ENCODE measurements at places on chromosomes 3 and 15. TPM values are rescaled to one million over a fixed set of nuclear protein-coding genes. Genes with fewer than 3 reads are reported as not detected.

- DNase-seq: no peak
Observed at GRCh38 chr3:66450390-66451022, 50.3 kb downstream of the LRIG1 start.

DNA sequence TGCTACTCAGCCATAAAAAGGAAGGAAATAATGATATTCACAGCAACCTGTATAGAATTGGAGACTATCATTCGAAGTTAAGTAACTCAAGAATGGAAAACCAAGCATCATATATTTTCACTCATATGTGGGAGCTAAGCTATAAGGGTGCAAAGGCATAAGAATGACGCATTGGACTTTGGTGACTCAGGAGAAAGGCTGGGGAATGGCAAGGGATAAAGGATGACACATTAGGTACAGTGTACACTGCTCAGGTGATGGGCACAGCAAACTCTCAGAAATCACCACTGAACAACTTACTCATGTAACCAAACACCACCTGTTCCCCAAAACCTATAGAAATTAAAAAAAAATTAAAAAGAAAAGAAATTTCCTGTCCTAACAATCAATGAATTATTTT is 42.7 kb downstream of the ALCAM start:
- DNase-seq: no peak

GRCh38 chr15:67082007-67082536 is 16.7 kb downstream of the SMAD3 start:
- DNase-seq: no peak

- no peak for DNase-seq
Observed at GRCh38 chr3:53547327-53547726, 52.9 kb downstream of the CACNA1D start.

- no peak for DNase-seq
Observed at GRCh38 chr15:55969582-55969981, 23.8 kb downstream of the NEDD4 start.

GRCh38 chr3:123787133-123787532 is 97.0 kb downstream of the MYLK start:
- no peak for DNase-seq

- DNase-seq: no peak
Observed at GRCh38 chr15:101784644-101785043, 18.7 kb upstream of the OR4F6 start.

Gene MOBP
- polyA plus RNA-seq: not detected

GRCh38 chr3:51715231-51715976 is 8.5 kb downstream of the GRM2 start:
- no peak for DNase-seq

Gene CCR2
- not detected for polyA plus RNA-seq

Gene AADACL2
- polyA plus RNA-seq: not detected

Gene LRRC2
- 1.2 TPM for polyA plus RNA-seq

DNA sequence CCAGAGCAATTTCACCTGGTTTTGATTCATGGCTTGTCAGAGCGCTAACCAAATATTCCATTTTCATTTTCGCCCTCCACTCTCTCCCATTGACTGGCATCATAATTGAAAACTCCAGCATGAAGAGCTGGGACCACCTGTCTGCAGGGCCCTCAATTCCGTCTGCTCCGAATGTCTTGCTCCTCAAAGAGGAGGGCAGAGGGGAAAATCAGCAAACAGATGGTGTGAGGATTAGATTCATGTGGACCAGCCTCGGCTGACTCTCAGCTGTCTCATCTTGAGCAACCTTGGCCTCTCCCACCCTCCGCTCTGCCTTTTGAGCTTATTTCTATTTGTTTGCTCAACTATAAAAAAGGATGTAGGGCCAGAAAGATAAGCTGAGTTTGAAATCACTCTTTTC is 512.2 kb upstream of the PPP2R3A start:
- DNase-seq: no peak

Gene HYPK
- 7.8 TPM for polyA plus RNA-seq

GRCh38 chr3:108412121-108412750 is 98.2 kb downstream of the MYH15 start:
- no peak for DNase-seq

- no peak for DNase-seq
Observed at GRCh38 chr3:52006017-52006819, 10.5 kb upstream of the RPL29 start.

Gene UBAP1L
- polyA plus RNA-seq: 0.72 TPM

DNA sequence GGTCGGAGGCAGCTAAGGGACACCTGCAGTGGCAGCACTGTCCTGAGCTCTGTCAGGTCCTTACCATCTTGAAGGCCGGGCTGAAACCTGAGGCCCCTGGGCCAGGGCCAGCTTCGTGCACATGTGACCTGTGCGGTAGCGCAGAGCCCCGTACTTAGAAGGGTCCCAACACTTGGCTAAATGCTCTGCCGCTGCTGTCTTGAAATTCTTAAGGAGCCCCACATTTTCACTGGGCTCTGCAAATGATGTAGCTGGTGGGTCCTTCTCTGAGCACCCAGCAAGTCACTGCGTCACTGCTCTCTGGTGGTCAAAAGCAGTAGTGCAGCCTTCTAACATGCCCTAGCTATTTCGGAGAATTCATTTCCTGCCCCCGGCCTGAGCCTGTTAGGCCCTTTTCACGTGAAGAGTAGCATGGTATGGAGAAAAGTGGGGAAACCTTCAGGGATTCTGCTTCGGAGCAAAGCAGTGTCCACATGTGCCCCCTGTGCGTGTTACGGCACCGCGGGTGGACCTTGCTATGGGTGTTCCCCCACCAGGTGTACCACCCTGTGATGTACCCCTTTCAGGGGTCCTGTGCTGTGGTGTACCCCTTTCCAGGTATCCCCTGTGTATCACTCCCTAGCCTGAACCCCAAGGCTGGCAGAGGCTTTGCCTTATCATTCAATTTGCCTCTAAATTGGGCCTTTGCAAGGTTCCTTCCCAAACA is 79.7 kb downstream of the TMEM266 start:
- no peak for DNase-seq

- DNase-seq: no peak
Observed at GRCh38 chr15:59300618-59301139, 72.0 kb downstream of the MYO1E start.

Gene FSD2
- not detected for polyA plus RNA-seq

- DNase-seq: no peak
Observed at GRCh38 chr3:49718858-49719213, 648 bp downstream of the AMIGO3 start.

DNA sequence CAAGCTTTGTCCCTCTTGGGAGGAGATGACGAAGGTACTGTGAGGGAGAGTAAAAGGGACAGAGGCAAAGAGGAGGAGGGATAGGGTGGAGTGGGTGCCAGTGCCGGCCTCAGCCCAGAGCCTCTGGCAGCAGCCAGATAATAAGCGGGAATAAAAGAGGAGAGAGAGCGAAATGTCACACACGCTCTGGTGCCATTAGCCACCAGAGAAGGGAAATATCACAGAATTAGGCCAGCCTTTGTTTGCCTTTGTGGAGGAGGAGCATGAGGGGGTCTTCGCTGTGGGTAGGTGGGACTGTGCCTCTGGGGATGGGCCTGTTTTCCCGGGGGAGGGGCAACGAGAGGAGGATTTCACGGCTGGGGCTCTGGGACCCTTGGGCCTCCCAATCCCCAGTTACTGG is 67.8 kb downstream of the LINGO1 start:
- DNase-seq: no peak

DNA sequence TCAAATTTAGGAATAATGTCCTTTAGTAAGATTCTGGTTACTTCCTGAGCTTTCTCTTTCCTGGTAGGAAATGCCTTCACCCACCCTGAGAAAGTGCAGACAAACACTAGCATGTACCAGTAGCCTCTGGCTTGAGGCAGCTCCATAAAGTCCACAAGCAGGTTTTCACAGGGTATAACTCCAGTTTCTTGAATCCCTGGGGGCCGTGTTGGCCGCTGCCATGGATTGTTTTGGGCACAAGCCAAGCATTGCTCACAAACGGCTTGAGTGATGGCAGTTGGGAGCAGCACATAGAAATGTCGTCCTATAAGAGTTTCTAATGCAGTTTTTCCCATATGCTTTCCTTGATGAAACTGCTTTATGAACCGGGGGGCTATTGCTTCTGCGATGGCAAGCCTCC is 164.1 kb downstream of the STXBP5L start:
- DNase-seq: no peak

- DNase-seq: no peak
Observed at GRCh38 chr15:60396958-60397771, 621 bp downstream of the ANXA2 start.

Gene LINS1
- 5.9 TPM for polyA plus RNA-seq
